ENCODE measurements at places on chromosomes 11 and 22.

GRCh38 chr22:27349456-27349855 lies 452.1 kb downstream of the MN1 start:
- DNase-seq: no peak

DNA sequence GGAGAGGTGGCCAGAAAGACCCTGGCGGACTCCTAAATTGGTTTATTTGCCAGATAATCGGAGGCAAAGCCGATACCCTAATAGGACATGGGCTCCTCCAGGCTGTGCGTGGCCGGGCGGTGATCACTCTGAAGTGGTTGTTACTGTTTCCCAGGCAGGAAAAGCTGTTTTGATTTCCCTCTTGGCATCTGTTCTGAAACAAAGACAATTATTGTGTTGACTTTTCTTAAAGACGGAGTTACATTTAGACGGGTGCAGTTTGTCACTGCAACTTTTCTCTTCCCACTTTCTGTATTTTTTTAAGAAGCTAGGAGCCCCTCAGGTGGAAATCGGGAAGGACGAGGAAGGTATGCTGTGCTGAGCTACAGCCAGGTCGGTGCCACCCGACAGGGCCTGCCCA lies 1288.4 kb downstream of the BRD1 start:
- DNase-seq: no peak

GRCh38 chr11:122207921-122208764 lies 92.1 kb upstream of the BLID start:
- DNase-seq: no peak

- DNase-seq: no peak
Measured at GRCh38 chr11:114308689-114309089, 12.5 kb downstream of the NNMT start.

DNA sequence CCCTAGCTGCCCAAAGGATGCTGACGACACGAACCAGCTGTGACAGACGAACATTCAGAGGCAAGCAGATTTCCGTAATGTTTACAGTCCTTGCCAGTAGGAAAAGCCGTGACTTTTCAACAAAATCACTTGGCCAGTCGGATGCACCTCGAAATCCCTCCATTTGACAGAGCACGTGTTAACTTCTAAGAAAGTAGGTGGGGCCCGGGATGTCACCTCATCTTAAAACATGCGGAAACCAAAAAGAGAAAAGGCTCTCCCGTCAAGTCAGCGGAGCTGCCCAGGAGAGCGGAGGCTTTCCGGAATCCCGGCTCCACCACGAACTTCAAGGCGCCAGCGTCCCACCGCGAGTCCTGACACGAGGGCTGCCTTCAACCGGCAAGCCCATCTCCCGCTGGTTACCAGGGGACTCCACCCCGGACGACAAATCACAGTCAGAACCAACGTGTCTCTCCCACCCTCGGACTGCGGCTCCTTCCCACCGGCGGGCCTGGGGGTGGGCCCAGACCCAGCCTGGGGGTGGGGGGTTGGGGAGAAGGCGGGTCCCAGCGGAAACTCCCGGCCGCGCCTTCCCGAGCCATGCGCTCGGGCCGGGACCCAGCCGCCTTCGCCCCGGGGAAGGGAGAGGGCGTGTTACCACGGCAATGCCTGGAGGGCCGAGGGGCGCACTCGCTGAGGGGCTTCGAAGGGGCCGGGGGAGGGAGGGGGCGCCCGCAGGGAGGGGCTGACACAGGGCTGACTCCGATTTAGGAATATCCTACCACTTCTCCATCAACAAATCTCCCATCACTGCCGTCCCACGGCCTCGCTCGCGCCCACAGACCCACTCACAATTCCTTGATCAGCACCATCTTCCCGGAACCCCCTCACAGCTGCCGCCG lies 475 bp downstream of the PITPNB start:
- peak; percentile 35 for DNase-seq

DNA sequence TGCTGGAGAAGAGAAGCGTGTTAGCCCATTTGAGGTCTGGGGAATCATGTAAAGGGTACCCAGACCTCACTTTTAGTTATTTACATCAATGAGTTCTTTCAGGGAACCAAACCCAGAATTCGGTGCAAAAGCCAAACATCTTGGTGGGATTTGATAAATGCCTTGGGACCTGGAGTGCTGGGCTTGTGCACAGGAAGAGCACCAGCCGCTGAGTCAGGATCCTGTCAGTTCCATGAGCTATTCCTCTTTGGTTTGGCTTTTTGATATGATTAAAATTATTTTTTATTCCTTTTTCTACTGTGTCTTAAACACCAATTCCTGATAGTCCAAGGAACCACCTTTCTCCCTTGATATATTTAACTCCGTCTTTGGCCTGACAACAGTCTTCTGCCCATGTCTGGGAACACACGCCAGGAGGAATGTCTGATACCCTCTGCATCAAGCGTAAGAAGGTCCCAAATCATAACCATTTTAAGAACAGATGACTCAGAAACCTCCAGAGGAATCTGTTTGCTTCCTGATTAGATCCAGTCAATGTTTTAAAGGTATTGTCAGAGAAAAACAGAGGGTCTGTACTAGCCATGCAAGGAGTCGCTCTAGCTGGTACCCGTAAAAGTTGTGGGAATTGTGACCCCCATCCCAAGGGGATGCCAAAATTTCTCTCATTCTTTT lies 65.2 kb downstream of the ALX4 start:
- DNase-seq: no peak

DNA sequence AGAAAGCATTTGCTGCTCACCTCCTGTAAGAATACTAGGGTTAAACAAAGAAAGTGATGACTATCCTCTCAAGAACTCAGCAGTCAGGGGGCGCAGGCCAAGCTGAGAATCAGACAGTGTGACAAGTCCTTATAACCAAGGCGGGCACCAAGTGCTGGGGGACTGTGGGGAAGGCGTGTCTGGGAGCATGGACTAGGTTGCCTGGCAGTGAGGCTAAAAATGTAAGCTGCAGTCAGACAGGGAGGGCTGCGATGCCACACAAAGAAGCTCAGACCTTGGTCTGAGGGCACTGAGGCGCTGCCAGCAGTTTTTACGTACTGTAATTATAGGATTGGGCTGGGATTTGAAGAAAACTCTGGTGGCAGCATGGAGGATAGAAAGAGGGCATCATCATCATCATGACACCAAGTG lies 73.7 kb downstream of the FLI1 start:
- DNase-seq: no peak

DNA sequence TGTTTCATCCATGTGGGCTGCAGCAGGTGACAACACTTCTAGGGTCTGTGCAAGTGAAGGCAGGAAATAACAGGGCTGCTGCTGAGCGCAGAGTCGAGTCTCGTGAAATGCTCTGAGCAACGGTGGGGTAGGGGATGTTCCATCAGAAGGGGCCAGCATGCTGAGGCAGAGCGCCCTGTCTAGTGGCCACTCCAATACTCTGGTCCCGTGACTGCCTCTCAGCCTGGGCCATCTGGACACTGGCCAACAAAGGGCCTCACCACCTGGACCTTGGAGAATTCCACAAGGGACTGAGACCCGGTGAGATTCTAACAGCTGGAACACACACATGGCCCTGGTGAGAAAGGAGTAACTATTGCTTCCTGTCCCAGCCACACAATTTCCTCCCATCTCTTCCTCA lies 375.7 kb downstream of the SHANK2 start:
- DNase-seq: no peak

- DNase-seq: no peak
Measured at GRCh38 chr22:29126670-29127395, 54.0 kb downstream of the KREMEN1 start.

DNA sequence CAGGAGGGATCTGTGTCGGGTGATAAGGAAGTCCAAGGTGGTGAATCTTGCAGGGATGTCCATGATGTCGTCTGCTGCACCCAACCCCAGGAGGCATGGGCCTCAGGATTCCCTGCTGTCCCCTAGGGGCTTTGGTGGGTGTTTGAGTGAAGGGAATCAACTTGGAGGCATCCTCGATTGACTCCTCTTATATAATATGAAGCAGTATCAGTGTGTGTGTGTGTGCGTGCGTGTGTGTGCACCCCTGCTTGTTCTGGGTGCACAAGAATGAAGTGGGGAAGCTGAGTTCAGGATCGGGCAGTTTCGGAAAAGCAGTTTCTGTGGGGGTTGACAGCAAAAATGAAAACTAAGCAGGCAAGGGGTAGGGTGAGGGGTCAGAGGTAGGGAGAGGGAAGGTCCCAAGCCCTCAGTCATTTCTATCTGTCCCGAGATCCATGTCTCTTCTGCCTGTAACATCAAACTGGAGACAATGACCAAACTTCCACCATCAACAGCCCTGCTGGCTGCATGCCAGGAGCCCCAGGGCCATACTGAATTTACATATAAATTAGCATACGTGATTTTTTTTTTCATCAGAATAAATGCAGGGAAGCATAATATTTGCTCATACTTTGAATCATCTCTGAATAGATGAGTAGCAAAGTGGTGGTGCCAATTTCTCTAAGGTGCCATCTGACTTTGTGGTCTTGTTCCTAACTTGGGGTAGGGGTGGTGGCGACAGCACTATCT lies 2.0 kb downstream of the NTM start:
- DNase-seq: no peak

- no peak for DNase-seq
Measured at GRCh38 chr11:64084951-64085710, 49.4 kb downstream of the FLRT1 start.

GRCh38 chr11:1503708-1504104 lies 17.1 kb upstream of the MOB2 start:
- no peak for DNase-seq

GRCh38 chr11:39345834-39346442 lies 2113.5 kb downstream of the LRRC4C start:
- DNase-seq: no peak

- DNase-seq: no peak
Measured at GRCh38 chr11:102421261-102421660, 31.3 kb downstream of the TMEM123 start.

GRCh38 chr22:48897645-48898370 lies 929.9 kb downstream of the BRD1 start:
- DNase-seq: no peak

GRCh38 chr11:115961159-115962003 lies 457.2 kb upstream of the CADM1 start:
- DNase-seq: no peak

DNA sequence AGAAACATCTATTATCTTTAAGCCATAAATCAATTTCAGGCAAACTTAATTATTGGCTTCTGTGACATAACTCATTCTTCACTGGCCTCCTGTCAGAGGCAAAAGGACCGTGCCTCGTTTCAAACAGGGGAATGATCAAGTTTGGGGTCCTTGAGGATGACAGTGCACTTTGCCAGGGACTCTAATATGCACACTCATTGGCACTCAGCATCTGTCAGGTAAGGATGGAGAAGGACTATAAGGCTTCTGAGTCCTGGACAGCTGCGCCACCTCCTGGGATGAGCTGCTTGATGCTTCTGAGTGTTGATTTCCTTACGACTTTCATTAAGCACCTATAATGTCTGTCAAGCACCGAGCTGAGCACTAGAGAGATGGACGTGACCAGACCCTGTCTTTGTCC lies 20.2 kb downstream of the BPIFC start:
- no peak for DNase-seq

DNA sequence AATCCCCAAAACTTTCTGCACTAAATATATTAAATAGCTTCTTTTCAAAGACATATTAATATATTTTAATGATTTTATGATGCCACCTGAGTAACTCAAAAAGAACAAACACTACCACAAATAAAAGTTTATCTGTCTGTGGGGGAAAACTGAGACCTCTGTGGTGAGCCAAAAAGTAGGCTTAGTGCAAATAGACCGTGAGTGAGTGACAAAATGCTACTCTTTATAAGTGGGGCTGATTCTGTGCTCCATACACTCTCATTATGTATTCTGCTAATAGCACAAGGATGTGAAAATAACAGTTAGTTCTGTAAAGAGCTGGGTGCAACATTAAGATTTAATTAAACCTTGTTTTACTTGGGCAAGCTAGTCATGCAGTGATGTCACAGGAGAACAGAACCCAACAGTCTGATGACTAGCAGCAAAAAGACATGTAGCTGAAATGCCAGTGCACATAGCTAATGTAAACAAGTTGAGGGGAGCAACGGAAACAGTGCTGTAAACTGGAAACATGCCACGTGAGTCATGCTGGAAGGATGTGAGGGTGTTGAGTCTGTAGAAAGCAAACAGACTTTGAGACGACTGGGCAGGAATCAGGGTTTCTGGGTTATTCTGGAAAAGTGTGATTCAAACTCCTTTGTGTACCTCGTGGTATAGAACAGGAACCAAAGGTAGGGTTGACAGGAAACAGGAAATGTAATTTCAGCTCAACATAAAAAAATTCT lies 1130.4 kb downstream of the LRRC4C start:
- DNase-seq: no peak

GRCh38 chr11:34986883-34987520 lies 70.6 kb downstream of the PDHX start:
- DNase-seq: no peak

- DNase-seq: no peak
Measured at GRCh38 chr22:49535527-49536125, 292.0 kb downstream of the BRD1 start.

DNA sequence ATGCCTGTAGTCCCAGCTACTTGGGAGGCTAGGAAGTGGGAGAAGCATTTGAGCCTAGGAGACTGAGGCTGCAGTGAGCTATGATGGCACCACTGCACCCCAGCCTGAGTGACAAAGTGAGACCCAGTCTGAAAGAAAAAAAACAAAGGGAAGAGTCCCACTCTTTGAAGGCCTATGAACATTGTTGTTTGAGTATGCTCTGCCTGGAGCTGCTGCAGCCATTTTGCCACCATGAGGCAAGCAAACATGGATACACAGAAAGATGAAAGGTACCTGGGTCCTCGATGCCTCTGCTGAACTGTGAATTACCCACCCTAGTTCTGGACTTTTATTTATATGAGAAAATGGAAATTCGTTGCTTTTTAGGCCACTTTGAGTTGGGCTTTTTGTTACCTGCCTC lies 19.7 kb upstream of the TSPAN18 start:
- DNase-seq: no peak

Data from stimulated activated CD4-positive, alpha-beta T cell treated with anti-CD3 and anti-CD28 coated beads, Interleukin-12 subunit alpha, Interleukin-12 subunit beta, amount 100 ng/mL, for 48 hours (primary cell).